Fibroblast of lung (primary cell): ENCODE measurements at places on chromosomes 11 and 22.

- peak; percentile 20 for DNase-seq
Measured at GRCh38 chr11:68999093-68999747, 13.8 kb downstream of the MRGPRF start.

DNA sequence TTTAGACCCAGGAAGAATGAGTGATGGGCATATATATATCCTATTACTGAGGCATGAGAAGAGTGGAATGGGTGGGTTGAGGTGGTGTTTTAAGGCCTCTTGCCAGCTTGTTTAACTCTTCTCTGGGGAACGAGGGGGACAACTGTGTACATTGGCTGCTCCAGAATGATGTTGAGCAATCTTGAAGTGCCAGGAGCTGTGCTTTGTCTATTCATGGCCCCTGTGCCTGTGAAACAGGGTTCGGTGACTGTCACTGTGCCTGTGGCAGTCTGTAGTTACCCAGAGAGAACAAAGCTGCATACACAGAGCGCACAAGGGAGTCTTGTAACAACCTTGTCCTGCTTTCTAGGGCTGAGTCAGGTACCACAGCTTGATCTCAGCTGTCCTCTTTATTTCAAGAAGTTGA lies 11.7 kb downstream of the LIMK2 start:
- no peak for DNase-seq

DNA sequence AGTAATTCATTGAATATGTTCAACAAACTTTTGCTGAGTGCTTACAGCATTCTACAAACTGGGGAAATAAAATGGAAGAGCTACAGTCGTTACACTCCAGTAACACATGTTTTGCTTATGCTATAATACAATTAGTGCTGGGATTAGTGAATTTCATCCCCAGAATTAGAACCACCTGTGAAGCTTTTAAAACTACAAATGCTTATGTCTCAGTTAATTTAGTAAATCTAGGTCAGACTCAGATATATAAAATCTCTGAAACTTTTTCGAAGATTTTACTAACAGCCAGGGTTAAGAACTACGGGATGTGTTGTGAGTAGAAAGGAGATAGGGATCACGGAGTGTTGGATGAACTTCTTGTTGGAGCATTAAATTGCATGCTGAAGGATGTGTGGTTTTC lies 33.7 kb upstream of the EED start:
- no peak for DNase-seq

DNA sequence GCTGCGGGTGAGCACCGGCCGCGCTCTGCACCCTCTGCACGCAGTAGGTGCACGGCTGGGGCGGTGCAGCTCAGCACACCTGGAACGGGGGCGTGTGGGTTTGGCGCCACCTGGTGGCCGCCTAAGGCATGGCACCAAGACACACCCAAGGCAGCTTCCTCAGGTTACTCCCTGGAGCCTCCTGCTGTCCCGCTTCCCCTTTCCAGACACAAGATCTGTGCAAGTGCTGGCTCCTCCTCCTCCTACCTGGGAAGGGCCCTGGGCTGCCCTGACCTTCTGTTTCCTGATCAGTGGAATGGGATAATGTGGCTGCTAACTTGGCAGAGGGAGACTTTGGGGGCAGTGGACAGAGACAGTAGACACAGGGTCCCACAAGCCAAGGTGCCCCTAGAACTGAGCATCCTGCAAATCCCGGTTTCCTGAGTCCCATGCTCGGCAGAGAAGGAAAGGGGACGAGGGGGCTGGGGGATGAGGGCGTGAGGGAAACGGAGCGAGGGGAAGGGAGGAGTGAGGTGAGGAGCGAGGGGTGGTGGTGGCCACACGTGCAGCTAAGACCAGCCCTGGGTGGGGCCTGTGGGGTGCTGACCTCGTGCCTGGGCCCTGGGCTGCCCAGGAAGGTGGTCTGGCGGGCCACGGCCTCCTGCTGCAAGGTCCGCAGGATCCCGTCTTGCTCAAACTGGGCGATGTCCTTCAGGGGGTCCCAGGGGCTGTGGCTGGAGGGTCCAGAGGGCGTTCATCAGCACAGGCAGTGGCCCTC lies 34.8 kb upstream of the CARS1 start:
- DNase-seq = peak; percentile 43

DNA sequence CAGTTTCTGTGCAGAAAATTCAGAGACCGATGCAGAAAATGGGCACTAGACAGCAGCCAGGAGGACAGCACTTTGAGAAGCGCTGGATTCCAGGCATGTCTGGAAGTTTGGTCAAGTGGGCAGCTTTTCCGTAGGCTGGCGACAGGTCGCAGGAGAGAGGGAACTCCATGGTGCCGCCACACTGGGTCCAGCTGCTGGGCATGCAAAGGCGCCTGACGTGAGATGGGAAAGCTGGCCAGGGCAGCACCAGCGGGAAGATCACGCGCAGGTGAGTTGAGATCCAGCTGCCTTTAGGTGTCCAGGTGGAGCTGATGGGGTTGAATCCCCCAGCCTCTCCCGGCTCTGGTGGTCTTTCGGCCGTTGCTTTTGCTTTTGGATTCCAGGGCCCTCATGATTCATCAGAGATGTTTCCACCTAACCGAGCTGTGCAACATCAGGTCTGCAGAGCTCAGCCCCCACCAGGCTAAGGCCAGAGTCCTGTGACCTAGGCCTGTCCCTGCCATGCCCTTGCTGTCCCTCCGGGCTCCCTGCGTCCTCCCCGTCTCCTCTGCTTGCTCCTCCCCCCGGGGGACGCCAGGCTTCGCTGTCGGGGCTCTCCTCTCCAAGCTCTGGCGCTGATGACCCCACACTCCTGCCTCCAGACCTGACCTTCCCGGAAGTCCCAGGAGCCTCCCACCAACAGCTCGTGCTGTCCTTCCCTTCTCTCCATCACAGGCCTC lies 1001.7 kb downstream of the BRD1 start:
- no peak for DNase-seq
